ENCODE measurements at places on chromosomes 5 and 9.

GRCh38 chr5:106127985-106128384 lies 1542.8 kb downstream of the EFNA5 start:
- no peak for DNase-seq

DNA sequence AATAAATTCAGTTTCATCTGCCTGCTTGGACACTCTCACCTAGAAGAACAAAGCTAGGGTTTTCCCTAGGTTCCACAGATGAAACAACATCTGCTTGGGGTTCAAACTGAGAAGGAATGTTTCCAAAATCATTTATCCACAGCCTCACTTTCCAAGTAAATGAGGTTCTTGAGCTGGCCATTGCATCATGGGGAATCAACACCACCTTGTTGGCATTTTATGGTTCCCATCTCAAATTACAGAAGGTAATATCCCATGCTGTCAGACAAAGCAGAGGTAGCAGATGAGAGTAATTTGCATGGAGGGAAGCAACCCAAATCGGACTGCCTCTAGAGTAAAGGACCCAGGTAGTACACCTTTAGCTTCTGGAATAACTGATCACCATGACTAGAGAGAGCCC lies 10.5 kb upstream of the NR4A3 start:
- DNase-seq, result no peak

DNA sequence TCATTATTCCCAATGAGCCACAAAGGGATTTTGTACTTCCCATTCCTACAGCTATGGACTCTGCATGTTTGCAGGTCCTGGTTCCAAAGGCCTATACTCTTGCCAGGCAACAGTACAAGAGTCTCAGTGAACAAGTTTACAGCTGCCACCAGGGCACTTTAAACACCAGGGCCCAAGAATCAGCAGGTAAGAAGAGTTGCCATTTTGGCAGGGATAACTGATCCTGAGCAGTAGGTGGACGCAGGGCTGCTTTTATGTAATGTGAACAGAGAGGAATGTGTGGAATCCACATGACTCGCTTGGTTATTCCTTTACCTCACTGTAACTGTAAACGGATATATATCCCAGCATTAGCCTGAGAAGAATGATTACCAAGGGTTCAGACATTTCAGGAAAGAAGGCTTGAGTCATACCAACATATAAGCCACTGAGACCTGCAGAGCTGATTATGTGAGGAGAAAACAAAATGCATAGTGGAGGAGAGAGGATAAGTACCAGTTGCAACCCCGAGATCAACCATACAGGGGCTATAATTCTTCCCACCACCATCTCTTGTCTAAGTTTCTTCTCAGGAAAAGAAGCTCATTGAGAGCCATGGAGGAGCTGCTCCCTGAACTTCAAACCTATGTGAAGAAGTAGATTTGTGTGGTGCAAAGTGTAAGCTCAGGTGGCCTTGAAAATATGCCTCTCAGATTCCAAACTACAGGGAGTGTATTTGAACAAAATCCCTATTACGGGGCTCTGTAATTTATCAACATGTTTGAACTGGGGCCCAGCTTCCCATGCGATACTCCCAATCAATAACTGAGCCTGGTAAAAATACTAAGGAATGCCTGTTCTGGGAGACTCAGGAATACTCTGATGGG lies 24.6 kb downstream of the RAPGEF6 start:
- DNase-seq, result no peak

GRCh38 chr5:147160902-147161700 lies 73.7 kb upstream of the STK32A start:
- no peak for DNase-seq

GRCh38 chr9:133273098-133273497 lies 1.9 kb downstream of the ABO start:
- no peak for DNase-seq

DNA sequence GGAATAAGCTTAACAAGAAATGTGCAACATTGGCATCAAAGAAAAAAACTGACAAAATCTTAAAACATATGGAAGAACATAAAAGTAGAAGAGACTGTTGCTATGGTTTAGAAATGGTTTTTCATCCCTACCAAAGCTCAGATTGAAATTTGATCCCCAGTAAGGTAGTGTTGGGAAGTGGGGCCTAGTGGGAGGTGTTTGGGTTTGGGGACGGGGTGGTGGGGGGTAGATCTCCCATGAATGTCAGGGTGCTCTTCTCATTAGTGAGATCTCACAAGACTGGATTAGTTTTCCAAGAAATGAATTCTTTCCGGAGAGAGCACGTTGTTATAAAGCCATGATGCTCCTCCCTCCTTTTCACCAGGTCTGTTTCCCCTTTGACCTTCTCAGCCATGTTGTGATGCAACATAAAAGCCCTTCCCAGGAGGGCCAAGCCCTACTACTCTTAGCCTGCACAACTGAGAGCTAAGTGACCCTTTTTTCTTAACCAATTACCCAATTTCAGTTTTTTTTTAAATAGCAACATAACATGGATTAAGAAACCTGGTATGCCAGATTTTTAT lies 10.6 kb downstream of the TMEM167A start:
- no peak for DNase-seq

DNA sequence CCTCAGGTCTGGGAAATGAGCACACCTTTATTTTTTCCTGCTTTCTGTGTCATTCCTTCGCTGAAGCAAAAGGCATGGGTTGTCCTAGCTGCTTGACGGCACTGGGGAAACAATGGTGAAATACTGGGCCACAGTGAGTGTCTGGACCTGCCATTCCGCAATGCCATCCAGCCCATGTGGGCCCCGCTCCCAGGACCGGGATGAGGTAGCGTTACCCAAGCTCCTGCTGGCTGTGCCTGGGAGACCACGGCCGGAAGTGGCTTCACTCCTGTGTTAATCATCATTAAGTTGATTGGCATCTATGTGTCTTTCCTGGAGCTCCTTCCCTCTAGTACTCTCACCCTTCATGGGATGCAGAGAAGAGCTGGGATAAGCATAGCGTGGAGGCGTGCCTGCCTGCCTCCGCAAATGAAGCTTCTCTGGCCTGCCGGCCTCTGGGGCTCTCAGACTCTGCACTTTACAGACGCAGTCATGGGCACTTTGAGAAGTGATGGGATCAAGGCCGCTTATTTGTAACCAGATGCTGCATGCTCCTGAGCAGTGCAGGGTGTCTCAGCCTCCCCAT lies 16.5 kb upstream of the SMIM32 start:
- DNase-seq, result no peak

- DNase-seq, result no peak
Observed at GRCh38 chr9:127983847-127984289, 3.1 kb upstream of the EEIG1 start.

DNA sequence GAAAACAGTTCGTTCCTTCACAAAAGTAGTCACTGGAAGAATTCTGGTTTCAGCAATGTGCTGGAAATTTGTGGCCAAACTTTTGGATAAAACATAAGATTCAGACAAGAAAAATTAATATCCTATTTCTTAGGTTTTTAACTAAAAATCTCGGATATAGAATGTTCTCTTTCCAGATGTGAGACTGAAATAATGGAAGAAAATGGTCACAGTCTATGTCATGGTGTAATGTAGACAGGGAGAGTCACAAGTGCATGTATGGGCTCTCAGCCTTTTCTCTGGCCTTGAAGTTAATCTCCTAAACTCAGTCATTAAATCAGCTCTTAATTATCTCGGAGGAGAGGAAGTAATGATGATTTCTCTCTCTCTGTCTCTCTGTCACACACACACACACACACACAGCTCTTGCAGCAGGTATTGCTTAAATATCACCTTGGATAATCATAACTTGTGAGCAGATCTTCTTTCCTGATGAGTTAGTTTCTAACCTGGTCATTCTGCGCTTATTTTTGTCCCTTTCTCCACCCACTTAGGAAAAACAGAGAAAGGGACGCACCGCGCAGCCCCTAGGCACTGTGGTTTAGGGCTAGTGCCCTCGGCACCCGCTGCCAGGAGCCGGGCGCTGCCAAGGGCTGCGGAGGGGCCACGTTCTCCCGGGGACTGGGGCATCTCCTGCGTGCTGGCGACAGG lies 672 bp upstream of the ITGA2 start:
- DNase-seq, result no peak

- no peak for DNase-seq
Observed at GRCh38 chr5:98768160-98768959, 5.1 kb upstream of the RGMB start.

DNA sequence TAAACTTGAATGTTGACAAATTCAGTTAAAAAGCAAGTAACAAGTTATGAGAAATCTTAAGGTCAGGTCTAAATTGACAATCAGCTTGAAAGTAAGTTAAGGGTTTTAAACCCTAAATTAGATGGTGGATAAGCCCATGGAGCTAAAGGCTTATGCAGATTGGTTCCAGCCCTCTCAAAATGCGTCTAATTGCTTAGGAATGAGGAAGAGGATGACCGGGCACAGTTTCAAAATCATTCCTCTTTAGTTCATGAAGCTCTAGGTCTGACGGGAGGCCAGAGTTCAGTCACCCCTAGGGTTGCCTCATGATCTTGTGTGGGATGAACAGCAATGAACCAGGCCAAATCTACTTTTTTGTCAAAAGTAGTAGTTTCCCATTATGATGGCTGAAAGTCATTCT lies 75.4 kb downstream of the SLC38A9 start:
- DNase-seq, result no peak

DNA sequence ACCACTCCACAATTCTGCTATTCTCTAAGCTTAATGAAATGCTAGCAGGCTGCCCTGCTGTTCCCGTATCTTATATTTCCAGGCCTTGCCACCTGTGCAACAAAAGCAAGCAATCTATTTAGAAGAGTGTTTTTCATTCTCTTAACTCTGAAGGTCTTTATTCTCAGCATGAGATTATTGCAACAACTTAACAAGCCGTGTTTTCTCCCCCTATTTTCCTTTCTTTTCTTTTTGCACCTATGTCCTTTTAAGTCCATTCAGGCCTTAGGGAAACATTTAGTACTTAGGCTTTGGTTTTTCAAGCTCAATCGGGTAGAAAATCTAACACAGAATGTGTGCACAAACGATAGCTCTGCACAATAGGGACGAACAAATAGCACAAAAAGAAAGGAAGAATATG lies 89.6 kb upstream of the DMRTA1 start:
- no peak for DNase-seq

- DNase-seq, result no peak
Observed at GRCh38 chr5:131947445-131947844, 2.0 kb upstream of the MEIKIN start.

DNA sequence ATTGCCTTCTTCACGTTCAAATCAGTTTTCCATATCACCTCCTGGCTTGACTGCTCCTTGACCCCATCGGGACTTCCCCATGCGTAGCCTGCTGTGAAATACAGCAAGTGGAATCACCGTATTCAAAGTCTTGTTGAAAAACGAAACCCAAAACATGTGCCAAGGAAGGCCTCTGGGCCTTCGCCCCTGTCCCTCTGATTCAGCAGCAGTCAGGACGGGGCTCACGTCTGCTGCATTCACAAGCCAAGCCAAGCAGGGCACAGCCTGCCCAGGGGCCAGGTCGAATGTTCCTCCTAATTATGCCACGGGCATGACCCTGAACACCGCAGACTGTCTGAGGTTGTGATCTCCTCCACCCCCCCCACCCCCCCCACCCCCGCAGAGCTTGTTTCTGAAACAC lies 960 bp upstream of the CTNND2 start:
- DNase-seq, result no peak

- DNase-seq, result no peak
Observed at GRCh38 chr5:58854441-58854840, 271.6 kb downstream of the RAB3C start.

DNA sequence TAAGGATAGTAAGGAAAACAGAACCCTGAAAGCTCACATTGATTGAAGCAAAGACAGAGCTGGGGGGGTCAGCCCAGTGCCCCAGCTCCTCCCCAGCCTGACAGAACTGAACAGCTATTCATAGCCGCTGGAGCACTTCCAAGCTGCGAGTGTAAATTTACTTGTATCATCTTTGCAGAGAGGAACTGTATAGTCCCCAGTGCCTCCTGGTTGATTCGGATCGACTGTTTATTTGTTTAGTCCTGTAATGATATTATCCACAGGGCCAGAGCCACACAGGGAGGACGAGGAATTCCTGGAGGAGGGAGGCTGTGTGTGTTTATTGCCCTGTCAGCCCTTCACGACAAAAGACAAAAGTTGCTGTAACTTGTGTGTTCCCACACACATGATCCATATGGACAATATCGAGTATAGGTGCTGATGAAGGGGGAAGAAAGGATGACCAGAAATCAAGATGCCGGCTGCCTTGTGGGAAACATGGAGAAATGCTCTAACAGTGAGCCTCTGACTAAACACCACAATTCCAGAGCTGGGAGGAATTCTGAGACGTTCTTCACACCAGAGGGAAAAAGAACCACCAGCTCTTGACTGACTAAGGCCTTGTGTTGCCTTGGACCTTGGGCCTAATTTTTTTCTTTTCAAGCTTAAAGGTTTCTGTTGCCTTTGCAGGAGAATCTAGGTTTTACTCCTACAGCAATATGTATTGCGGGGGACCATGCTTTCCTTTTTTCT lies 31.1 kb downstream of the FOXD1 start:
- no peak for DNase-seq

DNA sequence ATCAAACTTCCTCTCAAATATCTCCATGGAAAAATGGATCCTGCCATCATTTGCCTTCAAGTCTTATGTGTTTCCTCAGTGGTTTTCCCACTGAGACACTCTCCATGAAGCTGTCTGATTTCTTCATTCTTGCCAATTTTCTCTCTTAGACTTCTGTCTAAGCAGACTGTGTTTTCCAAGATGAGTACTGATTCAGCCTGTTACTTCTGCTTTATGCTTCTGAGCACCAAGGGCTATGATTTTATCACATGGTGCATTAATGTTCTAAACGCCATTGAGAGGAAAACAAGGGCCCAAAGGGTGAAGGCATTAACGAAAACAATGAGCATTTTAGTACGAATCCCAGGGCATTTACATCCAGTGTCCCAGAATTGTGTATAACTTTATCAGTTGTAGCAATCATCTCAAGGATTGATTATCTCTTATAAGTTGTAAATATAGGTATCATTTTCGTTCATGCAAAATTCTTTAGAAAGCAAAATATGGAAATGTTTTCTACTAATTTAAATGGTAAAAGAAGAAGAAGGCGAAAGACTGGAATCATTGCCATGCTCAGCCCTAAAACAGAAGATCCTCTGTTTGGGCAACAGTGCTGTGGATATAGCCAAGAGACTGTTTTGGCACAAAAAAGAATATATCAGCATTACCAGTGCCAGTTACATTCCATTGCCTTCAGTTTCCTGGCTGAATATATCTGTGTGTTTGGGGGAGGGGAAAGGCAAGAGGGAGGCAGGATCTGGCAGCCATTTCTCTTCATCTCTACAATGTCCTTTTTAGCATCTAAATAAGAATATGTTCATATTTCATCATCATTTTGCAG lies 537.6 kb downstream of the ANXA1 start:
- no peak for DNase-seq

- DNase-seq, result no peak
Observed at GRCh38 chr9:107161338-107161737, 121.7 kb upstream of the RAD23B start.
